ENCODE measurements at places on chromosomes 2 and 18. TPM values are rescaled to one million over a fixed set of nuclear protein-coding genes. Genes with fewer than 3 reads are reported as not detected.

C2orf80 gene
- not detected for total RNA-seq

DNA sequence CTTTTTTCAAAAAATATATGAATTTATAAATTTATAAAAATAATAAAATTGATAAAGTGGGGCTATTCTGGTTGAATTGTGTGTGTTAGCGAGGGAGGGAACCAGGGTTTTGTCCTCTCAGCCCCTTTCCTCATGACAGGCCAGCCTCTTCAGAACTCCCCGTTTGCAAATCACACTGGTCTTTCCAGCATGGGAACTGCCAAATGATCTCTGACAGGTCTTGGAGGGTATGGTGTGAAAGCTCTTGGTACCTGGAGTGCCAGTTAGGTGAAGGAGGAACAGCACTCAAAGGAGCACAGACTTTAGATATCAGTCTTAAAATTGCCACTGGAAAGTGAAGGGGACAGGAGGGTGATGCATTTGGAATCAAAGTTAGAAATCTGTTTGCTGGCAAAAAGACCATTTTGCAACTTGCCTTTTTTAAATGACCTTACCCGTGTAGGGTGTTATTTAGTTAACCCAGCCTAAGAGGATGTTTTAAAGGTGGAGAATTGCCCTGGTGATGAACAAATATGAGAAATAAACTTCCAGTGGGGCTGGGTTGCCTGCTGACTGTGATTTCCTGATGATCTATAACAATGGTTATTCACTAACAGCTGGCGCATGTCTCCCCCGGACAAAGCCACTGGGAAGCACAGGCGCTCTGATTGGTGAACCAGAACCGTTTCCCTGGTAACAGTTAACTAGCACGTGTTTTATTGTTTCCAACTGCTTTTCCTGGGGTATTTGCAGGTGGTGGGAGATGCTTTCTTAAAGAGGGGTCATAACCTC, 85.3 kb upstream of the EFEMP1 start:
- DNase-seq: peak; percentile 90

DNA sequence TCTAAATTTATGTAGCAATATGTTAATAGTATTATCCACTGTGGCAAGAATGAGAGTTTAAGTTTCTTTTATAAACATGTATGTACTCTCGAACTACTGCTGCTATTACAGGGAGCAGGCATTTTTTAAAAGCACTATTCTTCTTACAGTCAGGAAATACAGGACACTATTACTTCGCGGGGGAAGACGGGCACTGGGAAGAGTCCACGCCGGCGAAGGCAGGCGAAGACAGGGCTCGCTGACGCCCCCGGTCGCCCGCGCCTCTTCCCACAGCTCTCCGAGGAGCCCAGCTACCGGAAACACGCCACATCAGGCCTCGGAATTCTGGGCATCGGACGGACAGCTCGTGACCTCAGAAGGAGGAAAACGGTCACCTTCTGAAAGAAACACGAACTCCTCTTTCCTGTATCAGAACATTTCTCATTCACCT, 90.2 kb downstream of the FAM161A start:
- DNase-seq: peak; percentile 85

LBH gene
- total RNA-seq: 71.0 TPM

DNA sequence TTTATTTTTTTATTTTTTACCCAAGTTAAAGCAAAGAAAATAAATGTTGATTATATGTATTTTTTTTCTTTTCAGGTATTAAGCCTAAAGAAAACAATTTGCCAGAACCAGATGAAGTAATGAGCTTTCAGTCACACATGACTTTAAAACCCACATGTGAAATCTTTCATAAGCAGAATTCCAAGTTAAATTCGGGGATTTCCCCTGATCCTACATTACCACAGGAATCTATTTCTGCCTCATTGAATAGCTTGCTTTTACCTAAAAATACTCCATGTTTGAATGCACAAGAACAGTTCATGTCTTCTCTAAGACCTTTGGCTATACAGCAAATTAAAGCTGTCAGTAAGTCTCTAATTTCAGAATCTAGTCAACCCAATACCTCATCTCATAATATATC, 26.6 kb downstream of the GEN1 start:
- no peak for DNase-seq

NDUFS1 gene
- 134 TPM for total RNA-seq

- no peak for DNase-seq
These were observed 412.0 kb downstream of the MEIS1 start for GRCh38 chr2:66846887-66847286.

DNA sequence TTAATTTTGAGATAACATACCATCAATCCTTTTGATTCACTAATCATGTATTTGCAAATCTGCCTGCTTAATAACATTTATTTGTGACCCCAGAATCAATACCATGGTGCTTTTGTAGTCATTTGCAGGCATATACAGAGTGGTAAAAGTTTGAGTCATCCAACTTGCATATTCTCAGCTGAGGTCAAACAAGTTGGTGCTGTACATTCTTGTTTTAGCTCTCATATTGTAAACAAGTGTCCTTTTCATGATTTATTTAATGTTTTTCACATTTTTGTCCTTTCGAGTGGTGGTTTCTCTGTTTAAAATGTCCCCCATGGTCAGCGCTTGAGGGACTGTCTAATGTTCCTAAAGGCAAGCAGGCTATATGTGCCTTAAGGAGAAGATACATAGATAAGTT, 17.5 kb downstream of the RAB27B start:
- peak; percentile 53 for DNase-seq

FASTKD1 gene
- total RNA-seq: 22.8 TPM

SPC25 gene
- total RNA-seq: 34.6 TPM

DNA sequence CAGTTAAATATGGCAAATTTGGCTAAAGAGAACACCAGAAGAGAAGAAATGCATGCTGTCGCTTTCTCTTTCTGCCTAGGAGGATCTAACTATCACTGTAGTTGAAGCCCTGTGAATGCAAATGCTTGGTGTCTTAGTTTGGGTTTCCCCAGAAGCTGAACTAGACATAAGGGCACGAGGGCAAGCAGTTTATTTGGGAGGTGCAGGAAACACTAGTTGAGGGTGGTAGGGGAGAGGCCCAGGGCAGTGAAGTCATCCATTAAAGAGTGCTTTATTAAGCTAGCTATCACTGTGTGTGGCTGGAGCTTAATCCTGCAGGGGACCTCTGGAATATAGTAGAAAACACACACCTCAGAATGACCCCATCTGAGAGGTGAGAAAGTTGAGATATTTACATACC, 639.8 kb upstream of the ZEB2 start:
- no peak for DNase-seq

ZDBF2 gene
- total RNA-seq: 12.1 TPM

GRCh38 chr2:233178994-233179847, 72.3 kb upstream of the ATG16L1 start:
- no peak for DNase-seq

All from LHCN-M2 (cell line).